ENCODE measurements at places on chromosomes 4 and X.

DNA sequence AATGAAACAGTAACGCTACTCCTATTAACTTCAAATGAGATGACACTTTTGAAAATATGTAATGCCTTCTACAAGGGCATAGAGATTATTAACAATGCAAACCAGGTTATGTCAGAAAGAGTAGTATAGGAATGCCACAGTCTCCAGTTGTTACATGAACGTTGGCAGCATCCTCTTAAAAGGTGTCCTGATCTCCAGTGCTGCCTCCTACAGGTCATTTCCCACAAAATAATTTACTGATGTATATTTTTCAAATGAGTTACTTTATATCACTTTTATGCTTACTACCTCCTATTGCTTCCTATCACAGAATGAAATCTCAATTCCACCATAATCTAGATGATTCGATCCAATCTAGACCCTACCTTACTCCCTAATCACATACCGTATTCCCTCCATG is 195.2 kb upstream of the EPHA5 start:
- no peak for DNase-seq

DNA sequence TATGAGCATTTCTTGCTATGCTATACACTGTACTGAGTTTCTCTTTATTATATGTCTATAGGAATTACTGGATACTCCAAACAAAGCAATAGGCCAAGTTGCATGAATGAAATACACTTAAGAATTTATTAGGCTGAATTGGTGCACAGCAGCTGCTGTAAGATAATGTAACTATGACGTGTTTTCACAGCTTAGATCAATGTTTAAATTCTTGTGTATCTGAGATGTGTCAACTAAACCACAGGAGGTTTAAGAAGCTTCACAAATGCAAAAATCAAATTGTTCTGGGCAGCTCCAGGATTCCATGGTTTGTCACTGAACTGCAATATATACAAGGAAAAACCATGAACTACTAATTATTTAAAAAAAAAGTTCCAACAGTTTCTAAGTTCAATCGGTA is 156.7 kb downstream of the MAPK10 start:
- DNase-seq: no peak

DNA sequence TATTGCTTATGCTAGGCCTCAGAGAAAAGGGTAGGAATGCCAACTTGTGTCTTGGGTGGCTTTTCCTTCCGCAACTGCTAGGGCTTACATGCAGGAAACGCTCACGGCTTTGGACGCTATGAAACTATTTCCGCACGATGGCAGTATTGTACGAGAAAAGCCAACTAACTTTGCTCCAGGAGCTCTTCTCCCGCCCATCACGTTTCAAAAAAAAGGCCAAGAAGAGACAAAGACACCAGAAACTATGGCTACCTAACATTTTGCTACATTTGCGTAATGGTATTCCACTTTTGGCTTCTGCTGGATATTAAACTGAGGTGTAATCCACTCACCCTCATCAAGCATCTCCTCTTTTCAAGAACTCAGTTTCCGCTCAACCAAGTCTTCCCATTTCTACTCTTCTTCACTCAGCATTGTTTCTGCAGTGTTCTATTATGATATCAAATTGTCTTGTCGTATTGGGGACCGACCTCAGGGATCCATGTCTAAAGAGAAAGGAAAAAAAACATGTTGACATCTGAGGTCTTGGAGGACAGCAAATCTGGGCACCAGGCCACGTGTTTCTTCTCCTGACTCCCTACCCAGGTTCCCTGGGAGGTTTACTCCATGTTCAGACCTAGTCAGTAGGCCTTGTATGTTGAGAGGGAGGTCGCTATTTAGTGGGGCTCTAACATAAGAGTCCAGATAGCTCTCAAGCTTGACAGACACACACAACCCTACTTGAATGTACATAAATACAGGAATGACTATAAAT is 239.4 kb upstream of the STK26 start:
- peak; percentile 38 for DNase-seq

GRCh38 chr4:152408514-152409327 is 127.2 kb downstream of the FBXW7 start:
- DNase-seq: no peak

- DNase-seq: no peak
Measured at GRCh38 chr4:152807294-152807829, 27.6 kb downstream of the ARFIP1 start.

GRCh38 chr4:108396900-108397497 is 223.4 kb upstream of the RPL34 start:
- DNase-seq: no peak

GRCh38 chr4:170769862-170770261 is 680.1 kb upstream of the AADAT start:
- DNase-seq: no peak

GRCh38 chrX:1870421-1870820 is 255.6 kb downstream of the ASMT start:
- DNase-seq: no peak

- no peak for DNase-seq
Measured at GRCh38 chr4:41646862-41647261, 101.7 kb downstream of the PHOX2B start.

- DNase-seq: no peak
Measured at GRCh38 chr4:161721947-161722346, 441.9 kb downstream of the FSTL5 start.

- no peak for DNase-seq
Measured at GRCh38 chrX:40543661-40544328, 37.0 kb upstream of the ATP6AP2 start.

DNA sequence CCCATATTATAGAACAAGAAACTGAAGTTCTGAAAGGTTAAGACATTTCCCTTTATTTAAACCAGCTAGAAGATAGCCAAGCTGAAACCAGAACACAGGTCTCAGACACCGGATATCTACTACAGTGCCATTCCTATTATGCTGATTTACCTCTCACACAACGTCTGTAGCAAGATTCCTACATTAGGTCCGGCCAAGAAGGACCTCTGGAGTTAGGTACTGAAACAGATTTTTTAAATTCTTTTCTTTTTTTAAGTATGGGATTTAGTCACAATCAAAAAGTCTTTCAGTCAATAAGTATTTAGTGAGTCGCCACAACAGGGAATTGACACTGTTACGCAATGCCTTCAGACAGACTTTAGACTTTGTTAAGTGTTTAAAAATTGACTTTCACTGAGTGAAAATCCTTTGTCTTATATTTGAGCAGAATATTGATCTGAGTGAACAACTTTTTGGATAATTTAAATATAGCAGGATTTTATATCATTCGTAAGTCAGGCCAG is 26.5 kb upstream of the SPANXN4 start:
- no peak for DNase-seq

GRCh38 chrX:154654372-154654771 is 993 bp upstream of the CTAG2 start:
- DNase-seq: no peak

DNA sequence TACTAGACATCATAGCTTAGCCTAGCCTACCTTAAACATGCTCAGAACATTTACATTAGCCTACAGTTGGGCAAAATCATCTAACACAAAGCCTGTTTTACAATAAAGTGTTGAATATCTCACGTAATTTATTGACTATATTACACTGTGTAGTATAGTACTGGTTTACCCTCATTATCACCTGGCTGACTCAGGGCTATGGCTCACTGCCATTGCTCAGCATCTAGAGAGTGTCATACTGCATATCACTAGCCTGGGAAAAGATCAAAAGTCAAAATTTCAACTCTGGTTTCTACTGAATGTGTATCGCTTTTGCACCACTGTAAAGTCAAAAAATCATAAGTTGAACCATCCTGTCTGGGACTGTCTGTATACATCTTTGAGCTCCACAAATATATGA is 78.6 kb downstream of the CEP44 start:
- no peak for DNase-seq

DNA sequence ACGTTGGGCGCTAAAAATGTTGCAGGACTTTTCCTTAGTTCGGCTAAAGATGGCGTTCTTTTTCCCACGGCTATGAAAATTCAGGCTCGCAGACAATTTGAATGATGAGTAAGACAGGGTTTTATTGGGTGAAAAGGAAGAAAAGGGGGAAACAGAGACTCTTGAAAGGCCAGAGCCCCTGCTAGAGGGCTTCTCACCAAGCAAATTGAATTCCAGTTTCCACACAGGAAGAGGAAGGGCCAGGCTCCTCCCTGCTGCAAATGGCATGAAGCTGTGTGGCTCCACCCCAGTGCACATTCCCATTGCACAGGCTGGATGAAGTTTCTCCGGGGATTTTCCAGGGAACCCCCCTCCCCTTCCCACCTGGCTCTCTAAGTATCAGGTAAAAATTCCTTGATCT is 210.9 kb downstream of the KLHL4 start:
- DNase-seq: no peak

GRCh38 chr4:111546881-111547280 is 598.4 kb upstream of the FAM241A start:
- DNase-seq: no peak

GRCh38 chr4:151983854-151984253 is 223.0 kb upstream of the GATB start:
- DNase-seq: no peak

- DNase-seq: no peak
Measured at GRCh38 chr4:82491251-82491960, 61.0 kb downstream of the ENOPH1 start.

- no peak for DNase-seq
Measured at GRCh38 chrX:112761242-112762207, 79.1 kb downstream of the AMOT start.

- DNase-seq: no peak
Measured at GRCh38 chrX:48466696-48467095, 3.4 kb downstream of the SLC38A5 start.

GRCh38 chr4:20408611-20409010 is 156.9 kb downstream of the SLIT2 start:
- no peak for DNase-seq

DNA sequence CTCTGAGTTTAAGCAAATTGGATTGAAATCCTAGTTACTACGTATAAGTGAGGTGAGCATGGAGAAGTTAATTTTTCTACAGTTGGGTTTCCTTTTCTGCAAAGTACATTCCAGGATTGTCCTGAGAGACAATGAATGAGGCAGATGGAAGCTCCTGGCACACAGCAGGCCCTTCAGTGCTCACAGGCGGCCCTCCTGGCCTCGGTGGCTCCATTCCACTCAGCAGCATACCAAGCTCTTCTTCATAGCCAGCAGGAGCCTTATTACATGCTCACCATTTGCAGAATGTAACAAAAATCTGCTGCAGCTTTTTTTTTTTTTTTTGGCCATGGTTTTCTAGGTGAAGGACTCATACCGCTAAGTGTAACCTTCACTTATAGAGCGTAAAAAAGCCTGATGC is 113.2 kb upstream of the FAM9B start:
- no peak for DNase-seq

DNA sequence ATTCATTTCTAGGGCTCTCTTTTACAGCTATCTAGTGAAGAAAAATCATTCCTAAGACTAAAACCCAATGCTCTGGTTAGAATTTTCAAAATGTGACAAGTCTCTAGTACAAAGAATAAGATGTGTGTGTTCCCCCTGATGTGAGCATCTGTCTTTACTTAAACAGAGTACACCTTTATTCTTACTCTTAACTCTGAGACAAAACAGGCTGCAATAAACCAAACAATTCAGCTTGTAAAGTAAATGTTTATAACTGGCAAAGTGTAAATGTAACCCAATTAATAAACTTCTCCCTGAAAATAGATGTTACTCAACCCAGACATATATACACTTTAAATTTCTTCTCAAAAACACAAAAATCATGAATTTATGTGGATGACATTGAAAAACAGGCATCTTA is 51.6 kb downstream of the PTCHD1 start:
- DNase-seq: no peak

DNA sequence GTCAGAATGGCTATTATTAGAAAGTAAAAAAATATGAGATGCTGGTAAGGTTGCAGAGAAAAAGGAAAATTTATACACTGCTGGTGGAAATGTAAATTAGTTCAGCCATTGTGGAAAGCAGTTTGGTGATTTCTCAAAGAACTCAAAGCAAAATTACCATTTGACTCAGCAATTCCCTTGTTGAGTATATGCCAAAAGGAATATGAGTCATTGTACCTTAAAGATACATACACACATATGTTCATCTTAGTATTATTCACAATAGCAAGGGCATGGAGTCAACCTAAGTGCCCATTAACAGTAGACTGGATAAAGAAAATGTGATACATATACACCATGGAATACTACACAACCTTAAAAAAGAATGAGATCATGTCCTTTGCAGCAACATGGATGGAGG is 148.2 kb downstream of the COMMD8 start:
- no peak for DNase-seq

- no peak for DNase-seq
Measured at GRCh38 chr4:10684631-10685030, at the start of gene CLNK. TSS of gene CLNK (minus strand) at chr4:10684768. CDS start at chr4:10667869, 16,899 bp downstream.

GRCh38 chrX:3669841-3670475 is 43.5 kb downstream of the PRKX start:
- no peak for DNase-seq
